Endodermal cell (in vitro differentiated cells): ENCODE measurements at places on chromosomes 7 and 10. TPM values are rescaled to one million over a fixed set of nuclear protein-coding genes. Genes with fewer than 3 reads are reported as not detected.
A peak's percentile ranks its signal among the peaks of the same experiment; 100 is the strongest.

Gene FKBP9
- total RNA-seq: 67.4 to 68.4 TPM (median 68.0 TPM) in 3 replicates

DNA sequence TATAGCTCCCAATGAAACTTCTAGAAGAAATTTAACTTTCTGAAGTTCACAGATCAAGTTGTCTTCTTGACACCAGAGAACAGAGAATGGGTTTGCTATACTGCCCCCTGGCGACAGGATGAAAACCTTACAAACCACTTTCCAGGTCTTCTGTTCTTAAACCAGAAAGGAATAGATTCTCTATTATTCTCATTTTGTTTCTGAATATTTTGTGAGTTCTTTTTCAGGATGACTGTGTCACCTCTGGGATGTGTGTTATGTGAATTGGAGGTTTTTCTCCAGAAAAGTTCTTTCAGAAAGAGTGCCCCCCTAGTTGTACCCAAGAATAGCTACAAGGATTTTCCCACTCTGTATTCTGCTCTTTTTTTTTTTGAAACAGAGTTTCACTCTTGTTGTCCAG, 6.3 kb downstream of the IFT22 start:
- peak; percentile 87 for DNase-seq

DNA sequence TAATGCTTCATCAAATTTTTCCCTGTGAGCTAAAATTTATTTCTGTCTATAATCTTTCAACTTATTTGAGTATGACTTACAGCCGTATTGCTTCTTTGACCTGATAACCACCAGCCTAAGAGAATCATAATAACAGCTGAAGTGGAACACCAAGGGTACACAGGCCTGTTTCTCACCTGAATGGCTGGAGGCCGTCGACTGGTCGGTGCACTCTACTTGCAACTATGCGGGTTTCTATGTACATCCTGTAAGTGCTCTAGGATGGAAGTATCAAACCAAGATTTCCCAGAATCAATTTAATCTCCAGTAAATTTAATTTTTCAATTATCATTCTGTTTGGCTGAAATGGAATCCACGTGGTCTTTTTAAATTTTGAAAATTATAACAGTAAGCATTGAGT, 504.8 kb upstream of the PHF14 start:
- no peak for DNase-seq

- DNase-seq: no peak
Measured at GRCh38 chr10:121591186-121591585, 7.1 kb downstream of the FGFR2 start.

DNA sequence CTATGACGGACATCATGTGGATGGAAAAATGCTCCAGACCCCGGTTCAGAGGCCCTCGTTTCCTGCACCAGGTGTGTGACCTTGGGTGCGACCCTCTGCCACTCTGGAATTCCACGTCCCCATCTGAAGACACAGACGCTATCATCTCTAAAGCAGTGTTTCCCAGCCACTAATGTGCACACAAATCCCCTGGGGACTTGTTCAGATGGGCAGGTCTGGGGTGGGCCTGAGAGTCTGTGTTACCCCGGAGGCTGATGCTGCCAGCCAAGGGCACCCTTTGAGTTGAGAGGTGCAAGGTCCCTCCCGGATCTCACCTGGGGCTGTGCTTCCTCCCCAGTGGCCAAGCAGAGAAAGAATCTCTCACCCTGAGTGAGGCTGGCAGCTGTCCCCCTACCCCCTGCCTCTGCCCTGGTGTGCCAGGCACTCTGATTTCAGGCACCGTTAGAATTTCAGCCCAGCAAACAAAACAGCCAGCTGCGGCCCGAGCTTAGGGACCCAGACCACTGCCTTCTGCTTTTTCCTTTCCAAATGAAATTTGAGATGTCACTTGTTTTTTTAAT, 90.0 kb downstream of the SLIT1 start:
- peak; percentile 38 for DNase-seq

GRCh38 chr7:134870156-134870555, 90.7 kb downstream of the CALD1 start:
- DNase-seq: no peak

GRCh38 chr10:122254831-122255230, 16.3 kb upstream of the BTBD16 start:
- DNase-seq: peak; percentile 29

Gene SPDYE1
- total RNA-seq: 0.15 TPM in 1 of 2 replicates, not detected in the other

GRCh38 chr7:158473221-158473620, 114.4 kb downstream of the PTPRN2 start:
- no peak for DNase-seq

GRCh38 chr7:28890137-28890536, 68.0 kb downstream of the TRIL start:
- DNase-seq: peak; percentile 77

DNA sequence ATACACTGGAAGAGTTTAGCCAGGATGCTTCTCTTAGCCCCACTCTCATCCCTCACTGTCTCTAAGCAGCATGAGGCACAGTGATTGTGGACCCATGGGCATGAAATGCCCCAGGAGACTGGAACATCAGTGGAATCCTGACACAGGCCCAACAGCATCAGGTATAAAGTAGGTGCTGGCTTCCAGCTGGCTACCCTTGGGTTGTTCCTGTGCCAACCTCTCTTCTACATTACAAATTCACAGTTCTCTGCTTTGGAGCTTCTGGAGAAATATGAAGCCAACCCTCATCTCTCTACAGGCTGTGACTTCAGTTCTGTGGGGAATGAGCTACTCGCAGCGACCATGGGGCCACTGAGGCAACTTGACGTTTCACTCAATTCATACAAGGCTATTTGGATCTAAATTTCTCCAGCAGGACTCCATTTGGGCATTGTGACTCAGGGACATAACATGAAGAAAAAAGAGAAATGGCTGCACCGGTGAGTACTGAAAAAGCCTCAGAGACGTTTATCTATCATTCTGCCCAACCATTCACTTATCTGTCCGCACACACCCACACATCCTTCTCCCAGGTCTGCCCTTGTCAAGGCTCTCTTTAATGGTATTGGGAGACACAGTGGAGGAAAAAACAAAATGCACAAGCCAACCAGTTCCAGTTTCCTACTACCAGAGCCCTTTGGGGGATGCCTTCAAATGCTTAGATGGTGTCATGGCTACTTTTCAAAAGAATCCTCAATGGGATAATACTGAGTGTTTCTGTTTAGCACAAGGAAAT, 35.4 kb upstream of the TM9SF3 start:
- no peak for DNase-seq

Gene ABCB4
- 0.41 and 0.77 TPM in 2 replicates for total RNA-seq

GRCh38 chr10:26254616-26255015, 38.0 kb downstream of the GAD2 start:
- DNase-seq: no peak

Gene ARHGEF35
- total RNA-seq: 18.4 and 18.8 TPM in 2 replicates

Gene ING3
- 14.9 and 17.3 TPM in 2 replicates for total RNA-seq

Gene INPP5F
- total RNA-seq: 75.6 TPM in 2 replicates

Gene ZNF425
- 2.6 and 2.7 TPM in 2 replicates for total RNA-seq

- DNase-seq: peak; percentile 91
Measured at GRCh38 chr10:72337039-72337629, 17.6 kb downstream of the DNAJB12 start.

DNA sequence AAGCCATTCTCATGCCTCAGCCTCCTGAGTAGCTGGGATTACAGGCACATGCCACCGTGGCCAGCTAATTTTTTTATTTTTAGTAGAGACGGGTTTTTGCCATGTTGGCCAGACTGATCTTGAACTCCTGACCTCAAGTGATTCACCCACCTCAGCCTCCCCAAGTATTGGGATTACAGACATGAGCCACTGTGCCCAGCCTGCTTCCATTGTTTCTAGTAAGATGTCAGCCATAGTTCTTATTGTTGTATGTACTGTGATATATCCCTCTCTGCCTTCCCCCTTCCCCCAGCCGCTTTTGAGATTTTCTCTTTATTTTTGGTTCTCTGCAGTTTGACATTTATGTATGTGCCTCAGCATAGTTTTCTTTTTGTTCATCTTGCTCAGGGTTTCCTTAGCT, 87.9 kb upstream of the KLF14 start:
- no peak for DNase-seq

Gene OR2A5
- not detected in 3 replicates for total RNA-seq

DNA sequence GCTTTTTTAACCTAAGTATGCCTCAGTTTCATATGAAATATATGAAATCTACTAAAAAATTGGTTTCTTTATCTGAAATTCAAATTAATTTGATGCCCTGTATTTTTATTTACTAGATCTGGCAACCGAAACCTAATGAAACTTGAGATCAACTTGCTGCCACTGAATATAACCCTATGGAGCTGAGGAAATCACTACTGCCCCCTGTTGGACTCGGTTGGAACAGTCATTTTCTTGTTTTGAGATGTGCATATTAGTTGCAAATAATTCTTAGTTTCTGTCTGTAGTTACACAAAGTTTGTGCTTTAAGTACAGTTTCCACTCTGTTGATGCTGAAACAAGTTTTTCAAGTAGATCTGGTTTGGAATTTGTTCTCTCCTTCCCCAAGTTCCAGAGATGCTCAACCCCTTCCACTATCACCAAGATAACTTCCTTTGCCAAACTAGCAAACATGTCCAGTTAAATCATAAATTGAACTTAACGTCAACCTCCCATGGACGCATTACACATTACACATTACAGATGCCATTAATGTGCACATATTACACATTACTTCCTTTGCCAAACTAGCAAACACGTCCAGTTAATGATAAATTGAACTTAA, 22.2 kb upstream of the EXOC4 start:
- DNase-seq: peak; percentile 84

DNA sequence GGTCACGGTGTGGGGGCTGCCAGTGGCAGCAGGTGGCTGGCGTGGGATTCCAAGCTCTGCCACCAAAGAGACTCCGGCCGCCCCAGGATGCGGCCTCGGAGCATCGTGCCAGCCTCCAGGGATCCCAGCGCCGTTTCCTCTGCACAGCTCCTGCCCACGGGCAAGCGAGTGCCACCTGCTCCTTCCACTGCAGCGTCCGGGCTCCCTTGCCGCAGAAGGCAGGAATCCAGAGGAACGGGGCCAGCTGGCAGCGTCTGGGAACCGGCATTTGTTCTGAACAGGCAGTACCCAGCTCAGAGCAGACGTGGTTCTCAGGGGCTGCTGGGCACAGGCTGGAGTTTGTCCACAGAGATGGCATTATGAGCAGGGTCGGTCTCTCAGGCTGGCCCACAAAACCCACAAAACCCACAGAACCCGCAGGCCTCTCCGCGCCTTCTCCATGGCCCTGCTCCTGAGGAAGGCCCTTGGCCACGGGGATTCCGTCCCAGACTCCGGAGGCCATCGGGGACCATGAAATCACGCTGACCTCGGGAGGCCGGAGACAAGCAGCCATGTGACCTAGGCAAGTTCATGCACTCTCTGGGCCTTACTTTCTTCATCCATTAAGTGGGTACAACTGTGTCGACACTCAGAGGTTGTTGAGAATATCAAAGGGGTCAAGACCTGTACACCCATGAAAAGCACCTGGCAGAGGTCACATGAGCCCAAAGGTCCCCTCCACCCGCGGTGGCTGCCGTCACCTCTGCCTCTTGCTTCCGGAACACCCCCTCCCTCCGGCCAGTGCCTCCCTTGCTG, 72.1 kb upstream of the TNRC18 start:
- peak; percentile 46 for DNase-seq

DNA sequence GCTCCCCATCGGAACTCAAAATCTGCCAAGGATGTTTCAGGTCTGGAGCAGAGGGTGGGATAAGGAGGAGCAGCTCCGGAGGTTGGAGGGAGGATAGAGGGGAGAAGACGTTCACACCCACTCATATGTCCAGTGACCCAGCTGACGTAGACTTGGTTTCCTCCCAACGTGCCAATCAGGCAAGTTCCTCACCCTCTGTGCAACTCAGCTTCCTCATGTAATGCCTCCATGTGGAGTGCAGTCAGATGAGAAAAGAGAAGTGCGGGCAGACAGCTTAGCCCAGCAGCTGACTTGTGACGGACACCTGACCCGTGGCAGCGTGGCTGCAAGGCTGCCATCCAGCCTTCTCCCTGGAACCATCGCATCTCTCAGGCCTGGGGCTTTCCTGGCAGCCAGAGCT, 86.8 kb downstream of the NPTX2 start:
- DNase-seq: no peak

Gene TEX36
- not detected in 2 replicates for total RNA-seq

Gene IDI2
- not detected in 3 replicates for total RNA-seq

DNA sequence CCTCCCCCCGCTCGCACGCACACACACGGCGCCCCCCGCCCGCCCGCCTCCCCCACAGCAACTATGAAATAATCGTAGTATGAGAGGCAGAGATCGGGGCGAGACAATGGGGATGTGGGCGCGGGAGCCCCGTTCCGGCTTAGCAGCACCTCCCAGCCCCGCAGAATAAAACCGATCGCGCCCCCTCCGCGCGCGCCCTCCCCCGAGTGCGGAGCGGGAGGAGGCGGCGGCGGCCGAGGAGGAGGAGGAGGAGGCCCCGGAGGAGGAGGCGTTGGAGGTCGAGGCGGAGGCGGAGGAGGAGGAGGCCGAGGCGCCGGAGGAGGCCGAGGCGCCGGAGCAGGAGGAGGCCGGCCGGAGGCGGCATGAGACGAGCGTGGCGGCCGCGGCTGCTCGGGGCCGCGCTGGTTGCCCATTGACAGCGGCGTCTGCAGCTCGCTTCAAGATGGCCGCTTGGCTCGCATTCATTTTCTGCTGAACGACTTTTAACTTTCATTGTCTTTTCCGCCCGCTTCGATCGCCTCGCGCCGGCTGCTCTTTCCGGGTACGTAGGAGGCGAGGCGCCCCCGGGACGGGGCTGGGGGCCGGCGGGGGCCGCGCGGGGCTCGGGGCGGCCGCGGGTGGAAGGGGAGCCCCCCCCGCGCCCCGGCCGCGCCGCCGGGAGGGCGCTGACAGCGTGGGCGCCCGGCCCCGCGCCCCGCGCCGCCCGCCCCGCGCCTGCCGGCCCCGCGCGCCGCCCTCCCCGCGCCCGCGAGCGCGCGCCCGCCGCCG, 441 bp downstream of the BMI1 start:
- peak; percentile 88 for DNase-seq

Gene NPY
- total RNA-seq: not detected in 3 replicates

- peak; percentile 89 for DNase-seq
Measured at GRCh38 chr10:132939957-132940790, 2.2 kb downstream of the CFAP46 start.

Gene SFRP4
- total RNA-seq: not detected in 3 replicates

DNA sequence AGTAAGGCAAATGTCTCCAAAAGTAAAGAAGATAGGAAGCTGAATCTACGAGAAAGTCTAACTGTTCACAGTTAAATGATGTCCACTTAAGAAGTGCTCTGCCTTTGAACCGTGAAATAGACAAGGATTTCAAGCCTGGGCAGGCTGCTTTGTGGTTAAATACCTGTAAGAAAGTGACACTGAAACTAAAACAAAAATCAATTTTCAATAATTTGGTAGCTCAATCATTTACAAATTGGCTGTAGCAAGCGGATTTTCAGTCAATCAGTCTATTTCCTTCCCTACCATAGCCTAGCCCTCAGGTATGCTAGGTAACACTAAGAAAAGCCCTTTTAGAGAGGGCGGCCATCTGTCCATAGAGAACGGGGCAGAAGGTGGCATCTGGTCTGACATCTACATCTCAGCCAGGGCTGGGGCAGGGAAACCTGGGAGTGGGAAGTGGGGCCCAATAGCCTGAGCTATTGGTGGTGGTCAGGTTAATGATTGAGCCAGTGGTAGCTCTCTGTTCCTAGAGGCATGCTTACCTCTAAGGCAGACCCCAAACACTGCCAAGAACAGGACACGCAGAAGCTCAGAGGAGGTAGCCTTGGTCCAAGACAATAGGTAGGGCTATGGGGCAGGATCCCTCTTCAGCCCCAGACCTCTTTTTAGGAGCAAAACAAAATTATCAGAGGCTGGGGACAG, 223.2 kb downstream of the CCSER2 start:
- DNase-seq: no peak

GRCh38 chr7:4612237-4612636, 69.9 kb upstream of the FOXK1 start:
- DNase-seq: no peak
